CD8-positive, alpha-beta memory T cell (primary cell): ENCODE measurements at places on chromosomes 2 and 18. TPM values are rescaled to one million over a fixed set of nuclear protein-coding genes. Genes with fewer than 3 reads are reported as not detected.

DNA sequence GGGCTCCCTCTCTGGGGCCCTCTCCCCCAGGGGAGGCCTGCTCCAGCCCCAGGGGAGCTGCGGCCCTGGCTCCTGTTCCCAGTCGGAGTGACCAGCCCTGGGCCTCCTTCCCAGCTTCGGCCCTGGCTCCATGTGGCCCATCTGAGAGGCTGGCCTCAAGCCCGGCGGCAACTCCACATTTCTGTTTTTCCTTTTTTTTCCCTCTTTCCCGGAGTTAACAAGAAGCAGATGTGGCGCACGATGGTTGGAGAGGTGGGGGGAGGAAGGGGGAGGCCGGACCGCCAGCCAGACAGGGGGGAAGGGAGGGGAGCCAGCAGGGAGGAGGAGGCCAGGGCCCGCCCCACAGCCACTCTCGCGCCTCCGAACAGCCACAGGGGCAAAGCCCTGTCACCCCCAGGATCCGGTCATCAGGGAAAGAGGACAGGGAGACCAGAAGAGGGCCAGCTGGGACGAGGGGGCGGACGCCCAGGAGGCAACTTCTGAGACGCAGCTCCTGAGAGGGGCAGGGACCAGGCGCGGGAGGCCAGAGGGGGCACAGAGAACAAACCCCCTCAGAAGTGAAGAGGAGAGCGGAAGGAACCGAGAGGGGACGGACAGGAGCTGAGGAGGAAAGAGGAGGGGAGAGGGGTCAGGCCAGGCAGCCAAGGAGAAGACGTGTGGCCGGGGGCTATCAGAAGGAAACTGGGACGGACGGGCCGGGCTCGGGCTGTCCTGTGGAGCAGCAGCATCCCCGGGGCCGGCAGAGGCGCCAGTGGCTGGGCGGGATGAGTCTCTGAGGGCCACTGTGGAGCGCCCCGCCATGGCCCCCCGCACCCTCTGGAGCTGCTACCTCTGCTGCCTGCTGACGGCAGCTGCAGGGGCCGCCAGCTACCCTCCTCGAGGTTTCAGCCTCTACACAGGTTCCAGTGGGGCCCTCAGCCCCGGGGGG lies at the start of gene EMILIN1:
Gene EMILIN1 (plus strand): TSS at position 349 of the 928 bp plus-strand sequence. CDS start 451 bp downstream, at position 800.
- no peak for DNase-seq

DNA sequence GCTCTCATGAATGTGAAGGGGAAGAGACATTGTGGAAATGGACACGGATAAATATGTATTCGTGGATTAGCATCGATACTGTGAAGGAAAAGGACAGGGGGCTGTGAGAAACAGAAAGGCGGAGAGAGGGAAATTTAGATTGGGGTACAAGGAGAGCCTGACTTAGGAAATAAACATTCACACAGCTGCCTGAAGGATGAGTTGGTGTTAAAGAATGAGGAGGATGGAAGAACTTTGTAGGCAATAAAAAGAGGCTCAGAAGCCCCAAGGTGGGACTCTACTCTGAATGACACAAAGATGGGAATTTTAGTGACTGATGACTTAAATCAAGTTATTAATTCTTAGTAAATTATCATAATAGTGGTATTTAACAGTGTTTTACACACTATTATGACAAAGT lies 10.1 kb downstream of the MYO1B start:
- no peak for DNase-seq

DNA sequence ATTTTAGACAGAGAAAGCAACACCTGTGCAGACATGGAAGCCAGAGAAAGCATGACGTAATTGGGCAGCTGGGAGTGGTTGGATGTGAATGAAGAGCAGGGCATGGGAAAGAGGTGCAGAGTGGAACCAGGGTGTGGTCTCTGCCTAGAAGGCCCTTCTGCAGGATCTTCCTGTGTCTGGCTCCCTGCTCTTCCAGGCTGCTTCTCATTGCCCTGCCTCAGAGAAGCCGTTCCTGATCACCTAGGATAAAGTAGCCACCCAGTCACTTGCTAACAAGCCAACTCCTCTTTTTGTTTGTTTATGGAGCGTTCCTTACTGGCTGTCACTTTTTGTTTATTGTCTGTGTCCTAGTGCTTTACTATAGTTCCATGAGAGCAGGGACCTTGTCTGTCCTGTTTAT lies 28.5 kb downstream of the GALNT1 start:
- DNase-seq: no peak

- DNase-seq: peak; percentile 71
Measured at GRCh38 chr2:241035142-241035817, 36.9 kb downstream of the SNED1 start.

DNA sequence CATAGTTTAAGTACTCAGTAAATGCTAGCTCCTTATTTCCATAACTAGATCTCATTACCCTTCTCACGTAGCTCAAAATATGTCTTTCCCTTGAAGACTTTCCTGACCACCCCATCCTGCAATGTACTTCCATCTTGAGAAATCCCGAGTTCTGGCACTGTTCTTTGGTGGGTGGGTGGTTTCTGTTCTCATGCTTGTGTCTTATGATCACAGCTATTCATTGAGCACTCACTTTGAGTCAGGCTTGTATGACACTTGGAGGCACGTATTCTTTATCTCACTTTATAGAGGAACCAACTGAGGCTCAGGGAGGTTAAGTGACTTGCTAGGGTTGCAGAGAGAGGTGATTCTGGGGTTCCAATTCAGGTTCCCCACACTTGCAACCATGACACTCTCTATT lies 9.0 kb upstream of the CLIP4 start:
- no peak for DNase-seq

IL36A gene
- total RNA-seq: not detected

- no peak for DNase-seq
Measured at GRCh38 chr18:23825978-23826405, 136.7 kb downstream of the LAMA3 start.

- no peak for DNase-seq
Measured at GRCh38 chr2:146444987-146445386, 1399.8 kb upstream of the ACVR2A start.

- no peak for DNase-seq
Measured at GRCh38 chr2:231927566-231927890, 1.3 kb upstream of the NPPC start.

DNA sequence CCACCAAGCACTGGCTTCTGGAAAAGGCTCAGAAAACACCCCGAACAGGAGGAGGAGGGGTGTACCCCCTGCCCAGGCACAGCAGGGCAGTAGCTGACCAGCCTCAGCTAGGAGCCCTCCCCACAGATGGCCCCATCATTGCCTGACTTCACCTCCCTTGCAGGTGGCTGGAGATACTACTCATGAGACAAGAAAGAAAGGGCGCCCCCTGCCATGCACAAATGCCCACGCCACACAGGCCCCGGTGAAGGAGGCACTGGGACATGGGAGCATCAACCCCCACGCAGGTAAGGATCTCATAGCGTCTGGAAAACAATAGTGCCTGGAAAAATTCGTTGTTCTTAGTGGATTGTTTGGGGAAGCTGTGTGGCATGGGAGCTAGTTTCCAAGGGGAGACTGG lies 240.6 kb downstream of the TFCP2L1 start:
- no peak for DNase-seq

ASB18 gene
- total RNA-seq: not detected
